ENCODE measurements at places on chromosomes 1 and 21.

DNA sequence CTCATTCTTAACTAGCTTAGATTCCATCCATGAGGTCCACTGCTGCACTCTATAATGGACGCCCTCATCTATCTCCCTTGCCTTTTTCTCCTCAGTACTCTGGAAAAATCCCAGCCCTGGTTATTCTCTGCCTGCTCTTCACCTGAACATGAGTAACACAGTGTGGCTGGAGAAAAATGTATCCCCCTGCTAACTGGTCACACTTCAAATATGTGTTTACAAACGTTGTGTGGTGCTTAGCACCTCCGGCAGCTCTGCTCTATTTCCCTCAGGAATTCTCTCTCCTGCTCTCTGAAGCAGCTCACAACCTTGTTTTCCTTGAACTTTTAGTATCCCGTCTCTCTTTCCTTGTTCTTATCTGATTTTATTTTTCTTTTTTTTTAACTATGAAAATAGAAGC is 4.1 kb downstream of the SCCPDH start:
- DNase-seq: no peak

- peak; percentile 58 for DNase-seq
Measured at GRCh38 chr1:37930246-37931101, 16.4 kb downstream of the INPP5B start.

GRCh38 chr21:36576441-36576840 is 96.5 kb upstream of the CLDN14 start:
- no peak for DNase-seq

DNA sequence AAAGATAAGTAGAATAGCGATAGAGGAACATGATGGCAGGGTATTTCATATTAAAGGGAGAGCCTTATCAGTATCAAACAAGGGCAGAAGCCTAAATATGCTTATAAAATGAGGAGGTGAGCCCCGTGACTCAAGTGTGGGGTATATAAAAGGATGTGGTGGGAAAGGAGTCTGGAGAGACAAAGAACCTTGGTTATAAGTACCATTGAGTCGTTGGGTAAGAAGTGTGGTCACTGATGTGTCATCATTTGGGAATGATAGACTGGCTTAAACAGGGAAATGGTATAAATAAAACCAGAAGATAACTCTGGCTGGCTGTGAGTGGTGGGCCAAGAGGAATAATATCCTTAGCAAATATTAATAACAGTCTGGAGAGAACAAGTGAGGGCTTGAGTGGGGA is 10.9 kb upstream of the CD5L start:
- DNase-seq: no peak

- no peak for DNase-seq
Measured at GRCh38 chr1:222346955-222347354, 200.9 kb downstream of the HHIPL2 start.

GRCh38 chr21:14012409-14012808 is 198.3 kb downstream of the LIPI start:
- no peak for DNase-seq

- peak; percentile 38 for DNase-seq
Measured at GRCh38 chr1:73593364-73593763, 604.6 kb downstream of the LRRIQ3 start.

GRCh38 chr1:41560496-41560895 is 76.0 kb upstream of the EDN2 start:
- DNase-seq: no peak

DNA sequence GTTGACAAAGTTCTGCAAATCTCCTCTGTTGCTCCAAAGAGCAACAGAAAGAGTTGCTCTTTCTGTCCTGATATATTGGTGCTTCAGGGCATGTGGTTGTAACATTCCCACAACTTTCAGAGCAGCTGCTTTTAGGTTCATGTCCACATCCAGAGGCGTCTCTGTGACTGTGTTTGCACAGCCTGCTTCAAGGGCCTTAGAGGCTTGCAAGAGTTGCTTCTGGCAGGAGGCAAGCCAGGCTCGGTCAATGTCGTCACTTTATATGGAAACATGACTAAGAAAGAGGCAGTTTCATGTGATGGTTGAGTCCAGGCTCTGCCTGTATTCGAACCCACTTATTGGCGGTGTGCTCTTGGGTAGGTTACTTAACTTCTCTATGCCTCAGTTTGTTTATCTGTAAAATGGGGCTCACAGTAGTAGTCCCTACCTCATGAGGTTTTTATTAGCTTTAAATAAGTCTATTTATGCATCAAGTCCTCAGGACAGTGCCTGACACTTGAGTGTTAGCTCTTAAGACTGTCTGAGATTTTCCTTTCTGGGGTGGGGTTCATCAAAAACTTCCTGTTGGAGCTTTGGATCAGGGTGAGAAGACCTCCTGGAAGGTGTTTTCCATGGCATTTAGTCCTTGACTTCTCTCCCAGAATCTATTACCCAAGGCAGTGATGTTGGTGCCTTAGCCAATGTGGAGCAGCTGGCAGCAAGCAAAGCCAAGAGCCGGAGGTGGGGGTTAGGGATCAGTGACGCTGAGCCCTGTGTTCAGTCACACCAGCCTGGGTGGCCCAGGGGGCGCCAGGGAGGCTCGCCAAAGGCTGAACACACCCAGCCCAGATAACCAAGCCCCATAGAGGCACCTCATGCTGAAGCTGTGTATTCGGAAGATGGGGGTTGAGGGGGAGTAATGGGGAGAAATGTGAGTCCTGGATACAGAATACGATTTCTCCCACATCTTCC is 18.9 kb downstream of the LHX4 start:
- DNase-seq: no peak

DNA sequence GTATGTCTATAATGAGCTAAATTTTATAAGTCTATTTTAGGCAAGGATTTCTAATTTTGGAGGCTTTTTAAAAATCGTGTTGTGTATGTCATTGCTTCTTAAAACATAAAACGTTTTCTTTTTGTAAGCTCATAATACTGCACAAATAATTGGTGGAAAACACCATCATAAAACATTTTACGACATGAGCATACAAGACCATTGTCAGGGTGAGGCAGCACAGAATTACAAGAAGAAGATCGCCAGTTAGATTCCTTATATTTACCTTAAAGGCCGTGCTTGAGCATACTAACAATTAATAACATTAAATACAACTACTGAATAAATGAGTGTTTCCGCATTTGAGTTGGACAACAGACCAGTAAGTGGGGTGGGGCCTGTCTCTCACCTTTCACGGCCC is 19.1 kb upstream of the LMX1A start:
- DNase-seq: no peak

DNA sequence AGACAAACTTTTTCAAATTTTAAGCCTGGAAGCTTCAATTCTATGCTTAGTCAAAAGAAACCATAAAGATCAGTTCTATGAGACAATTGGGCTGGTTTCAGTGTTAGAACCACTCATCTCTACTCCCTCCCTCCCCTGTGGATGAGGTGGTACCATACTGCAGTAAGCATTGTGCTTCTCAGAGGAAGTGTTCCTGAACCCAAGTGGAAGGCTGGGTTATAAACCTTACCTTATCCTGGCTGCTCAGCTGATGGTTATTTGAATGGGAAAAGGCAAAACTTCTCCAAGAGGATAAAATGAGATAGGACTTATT is 34.1 kb upstream of the RGL1 start:
- DNase-seq: no peak

- peak; percentile 43 for DNase-seq
Measured at GRCh38 chr1:117067533-117068370, 7.6 kb downstream of the TTF2 start.

GRCh38 chr1:180981596-180982387 is 40.9 kb downstream of the STX6 start:
- no peak for DNase-seq

GRCh38 chr1:232991238-232991637 is 40.8 kb downstream of the NTPCR start:
- no peak for DNase-seq
